Type B pancreatic cell (in vitro differentiated cells): ENCODE measurements at places on chromosomes 6 and 20.

DNA sequence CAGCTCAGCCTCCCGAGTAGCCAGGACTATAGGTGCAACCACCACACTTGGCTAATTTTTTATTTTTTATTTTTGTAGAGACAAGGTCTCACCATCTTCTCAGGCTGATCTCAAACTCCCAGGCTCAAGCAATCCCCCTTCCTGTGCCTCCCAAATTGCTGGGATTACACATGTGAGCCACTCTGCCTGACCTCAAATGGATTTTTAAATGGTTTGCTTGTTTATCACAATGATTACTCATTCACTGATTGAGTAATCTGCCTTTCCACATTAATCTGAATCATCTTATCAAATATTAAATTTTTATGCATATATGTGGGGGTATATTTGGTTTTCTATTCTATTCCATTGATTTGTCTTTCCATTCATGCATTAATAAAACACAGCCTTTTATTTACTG, 9.4 kb upstream of the KHDC1L start:
- DNase-seq, result no peak

DNA sequence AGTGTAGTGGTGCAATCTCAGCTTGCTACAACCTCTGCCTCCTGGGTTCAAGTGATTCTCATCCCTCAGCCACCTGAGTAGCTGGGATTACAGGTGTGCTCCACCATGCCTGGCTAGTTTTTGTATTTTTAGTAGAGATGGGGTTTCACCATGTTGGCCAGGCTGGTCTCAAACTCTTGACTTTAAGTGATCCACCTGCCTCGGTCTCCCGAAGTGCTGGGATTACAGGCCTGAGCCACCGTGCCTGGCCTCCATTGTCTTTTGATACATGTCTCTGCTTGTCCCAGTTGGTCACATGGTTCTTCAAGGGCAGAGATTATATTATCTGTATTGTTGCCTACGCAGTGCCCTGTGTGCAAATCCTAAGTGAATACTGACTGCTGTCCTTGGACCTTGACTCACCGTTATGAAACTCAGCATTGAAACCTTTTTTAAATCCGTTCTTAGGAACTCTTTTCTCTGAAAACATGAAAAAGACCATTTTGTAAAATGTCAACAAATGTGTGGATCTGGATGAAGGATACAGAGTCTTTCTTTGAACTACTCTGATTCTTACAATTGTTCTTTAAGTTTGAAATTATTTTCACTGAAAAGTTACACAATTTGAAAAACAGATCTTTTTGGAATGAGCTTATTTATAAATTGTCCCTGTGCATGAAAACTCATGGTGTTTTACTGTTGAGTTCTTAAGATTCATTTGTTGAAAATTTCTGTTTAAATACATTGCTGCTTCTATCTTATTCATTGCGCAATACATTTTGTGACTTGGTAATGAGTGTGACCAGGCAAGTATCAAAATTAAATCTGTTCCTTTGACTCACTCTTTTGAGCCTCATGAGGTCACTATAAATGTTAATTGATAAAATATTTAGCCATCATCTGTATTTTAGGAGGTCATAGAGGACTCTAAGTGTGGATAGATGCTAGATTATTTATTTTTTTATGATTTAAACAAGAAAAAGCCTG, 293.5 kb downstream of the UTRN start:
- DNase-seq, result no peak

GRCh38 chr6:113258771-113259170, 598.4 kb upstream of the MARCKS start:
- no peak for DNase-seq

DNA sequence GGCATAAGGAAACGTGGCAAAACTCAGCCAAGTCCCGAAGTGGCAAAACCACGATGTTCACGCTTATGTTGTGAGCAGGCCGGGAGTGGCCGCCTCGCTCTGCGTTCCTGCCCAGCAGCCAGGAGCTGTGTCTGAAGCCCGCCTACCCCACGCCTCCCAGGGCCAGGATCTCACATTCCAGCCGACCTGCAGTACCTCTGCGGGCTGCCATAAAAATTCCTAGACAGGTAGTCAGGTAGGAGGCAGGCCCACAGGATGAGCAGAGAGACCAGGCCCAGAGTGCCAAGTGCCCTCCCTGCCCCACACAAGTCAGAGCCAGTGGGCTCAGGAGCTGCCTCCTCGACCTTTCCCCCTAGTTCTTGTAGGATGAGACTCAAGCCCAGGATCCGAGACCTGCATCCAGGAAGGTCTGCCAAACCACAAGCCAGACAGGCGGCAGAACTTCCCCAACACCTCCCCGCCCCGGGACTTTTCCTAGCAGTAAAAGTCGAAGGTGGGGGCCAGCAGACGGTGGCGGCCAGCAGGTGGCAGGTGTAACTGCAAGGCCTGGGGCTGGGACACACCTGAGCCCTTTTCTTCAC, 16.7 kb downstream of the PMEPA1 start:
- no peak for DNase-seq

DNA sequence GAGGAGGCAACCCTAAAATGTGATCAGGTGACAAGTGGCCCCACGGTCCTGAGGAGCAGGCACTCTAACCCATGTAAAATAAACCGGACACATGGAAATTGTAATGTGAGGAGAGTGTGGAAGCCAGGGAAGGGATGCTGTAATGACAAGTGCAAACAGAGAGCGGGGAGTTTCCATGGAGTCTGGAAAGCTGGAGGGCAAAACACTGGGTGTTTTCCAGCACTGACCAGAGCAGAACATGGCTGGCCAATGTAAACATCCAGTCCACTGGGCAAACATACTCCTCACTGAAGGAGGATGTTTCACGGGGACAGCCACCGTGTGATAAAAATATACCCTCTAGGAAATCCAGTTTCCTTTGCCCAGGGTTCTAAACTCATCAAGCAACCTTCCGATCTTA, 219.0 kb upstream of the JARID2 start:
- DNase-seq, result no peak

DNA sequence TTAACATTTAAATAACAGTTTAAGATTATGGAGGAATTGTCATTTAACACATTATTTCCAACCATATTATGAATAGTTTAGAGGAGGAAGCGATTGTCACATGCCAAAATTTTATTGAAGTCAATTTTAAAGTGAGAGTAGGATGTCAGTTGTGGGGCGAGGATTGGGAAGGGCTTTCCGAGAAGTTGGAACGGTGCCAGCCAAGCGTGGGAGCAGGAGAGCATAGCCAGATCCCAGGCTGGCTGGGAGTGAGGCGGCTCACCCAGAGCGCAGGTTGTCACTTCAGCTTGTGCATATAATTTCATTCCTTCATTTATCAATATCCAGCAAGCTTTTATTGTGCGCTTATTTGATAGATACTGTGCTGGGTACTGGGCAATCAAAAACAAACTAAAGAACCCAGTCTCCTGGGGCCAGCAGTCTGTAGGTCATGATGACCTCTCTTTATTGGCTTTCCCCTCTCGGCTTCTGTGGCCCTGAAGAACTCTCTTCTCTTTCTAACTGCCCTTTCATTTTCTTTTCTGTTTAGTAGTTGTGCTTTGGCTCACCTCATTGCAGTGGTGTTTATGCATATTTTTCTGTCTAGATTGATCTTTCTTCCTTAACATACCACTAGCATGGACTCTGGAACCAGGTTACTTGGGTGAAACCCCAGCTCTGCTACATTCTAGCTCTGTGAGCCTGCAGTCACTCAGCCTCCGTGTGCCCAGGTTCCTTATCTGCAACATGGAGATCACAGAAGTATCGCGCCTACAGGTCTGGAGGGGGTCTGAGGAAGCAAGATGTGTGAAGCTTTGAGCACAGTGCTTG, 6.4 kb downstream of the CEP43 start:
- no peak for DNase-seq

GRCh38 chr20:48380661-48381060, 447.1 kb downstream of the PREX1 start:
- no peak for DNase-seq

GRCh38 chr6:134435814-134436280, 117.9 kb upstream of the SGK1 start:
- no peak for DNase-seq

DNA sequence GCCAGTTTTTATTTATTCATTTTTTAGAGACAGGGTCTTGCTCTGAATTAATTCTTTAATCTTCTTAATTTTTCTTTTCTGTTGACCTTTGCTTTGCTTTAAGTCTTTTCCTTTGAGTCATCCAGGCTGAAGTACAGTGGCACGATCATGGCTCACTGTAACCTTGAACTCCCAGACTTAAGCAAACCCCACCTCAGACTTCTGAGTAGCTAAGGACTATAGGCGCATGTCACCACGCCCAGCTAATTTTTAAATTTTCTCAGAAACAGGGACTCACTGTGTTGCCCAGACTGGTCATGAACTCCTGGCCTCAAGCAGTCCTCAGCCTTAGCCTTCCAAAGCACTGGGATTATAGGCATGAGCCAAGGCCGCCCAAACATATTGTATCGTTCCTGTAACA, 71.3 kb upstream of the GNRH2 start:
- DNase-seq, result no peak

GRCh38 chr6:52233975-52234823, 10.1 kb downstream of the IL17F start:
- DNase-seq, result no peak

DNA sequence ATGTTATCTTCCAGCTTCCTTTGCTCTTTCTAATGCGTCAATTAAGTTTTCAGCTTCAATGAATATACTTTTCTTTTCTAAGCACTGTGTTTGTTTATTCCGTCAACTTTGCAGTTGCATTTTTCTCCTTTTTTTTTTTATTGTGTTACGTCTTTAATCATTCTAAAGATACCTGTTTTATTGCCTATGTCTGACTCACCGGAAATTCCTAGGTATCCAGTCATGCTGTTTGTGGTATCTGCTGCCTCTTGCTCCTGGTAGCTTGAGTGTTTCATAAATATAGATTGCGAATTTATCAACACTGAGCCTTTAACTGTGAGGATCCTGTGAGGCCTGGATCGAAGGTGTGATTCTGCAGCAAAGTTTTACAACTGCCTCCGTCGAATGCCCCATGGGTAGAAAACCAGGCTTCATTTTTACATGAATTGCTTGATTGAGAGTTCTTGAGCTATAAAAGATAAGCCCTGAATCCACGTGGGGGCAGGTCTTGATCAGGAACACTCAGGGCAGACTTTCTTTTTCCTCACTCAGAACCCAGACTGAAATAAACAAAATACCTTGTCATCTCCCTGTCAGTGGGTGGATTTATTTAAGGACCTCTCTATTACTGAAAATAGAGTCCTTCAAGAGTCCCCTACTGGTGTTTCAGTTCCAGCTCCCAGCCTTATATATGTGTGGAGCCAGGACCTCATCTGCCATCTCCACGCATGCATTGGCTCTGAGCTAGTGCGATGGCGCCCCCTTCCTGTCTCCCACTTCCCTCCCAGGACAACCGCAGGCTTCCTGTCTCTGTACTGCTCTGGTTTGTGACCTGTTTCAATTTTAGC, 60.1 kb upstream of the LRRC1 start:
- no peak for DNase-seq

GRCh38 chr6:56891754-56892153, 63.2 kb upstream of the BEND6 start:
- DNase-seq, result no peak

DNA sequence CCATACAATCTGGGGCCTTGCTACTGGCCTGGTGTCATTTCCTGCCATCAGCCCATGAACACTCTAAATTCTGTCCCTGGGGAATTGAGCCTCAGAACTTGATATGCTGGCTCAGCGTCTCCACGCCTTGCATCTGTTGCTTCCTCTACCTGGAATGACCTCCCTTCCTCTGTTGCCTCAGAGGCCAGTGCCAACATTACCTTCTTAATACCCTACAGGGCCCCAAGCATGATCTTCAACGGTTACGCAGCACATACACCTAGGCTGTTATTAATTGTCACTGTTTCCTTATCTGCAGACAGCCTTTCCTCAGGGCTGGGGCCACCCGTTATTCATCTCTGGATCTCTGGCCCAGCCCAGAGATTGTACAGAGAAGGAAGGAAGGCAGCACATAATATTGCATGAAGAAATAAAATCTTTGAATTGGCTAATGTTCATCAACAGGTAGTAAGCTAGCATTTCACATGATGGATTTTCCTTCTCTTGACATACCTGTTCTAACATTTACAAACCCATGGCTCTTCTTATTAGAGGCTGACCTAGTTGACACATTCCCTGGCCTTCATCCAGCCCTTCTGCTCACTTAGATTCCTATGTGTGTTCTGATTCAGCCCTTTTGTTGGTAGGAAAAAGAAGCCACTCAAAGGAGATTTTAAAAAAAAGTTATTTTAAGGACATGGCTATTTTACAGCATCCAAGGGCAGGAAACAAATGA, 8.4 kb upstream of the RNF182 start:
- DNase-seq, result no peak

GRCh38 chr20:1757072-1757471, 99.5 kb upstream of the SIRPG start:
- DNase-seq, result no peak

GRCh38 chr6:25100288-25100687, 164.5 kb upstream of the RIPOR2 start:
- DNase-seq, result no peak

GRCh38 chr6:131813991-131814390, 6.2 kb downstream of the ENPP1 start:
- DNase-seq, result no peak

GRCh38 chr6:68675548-68675947, 40.5 kb downstream of the ADGRB3 start:
- no peak for DNase-seq

GRCh38 chr6:36029464-36029863, 1.9 kb downstream of the MAPK14 start:
- no peak for DNase-seq

DNA sequence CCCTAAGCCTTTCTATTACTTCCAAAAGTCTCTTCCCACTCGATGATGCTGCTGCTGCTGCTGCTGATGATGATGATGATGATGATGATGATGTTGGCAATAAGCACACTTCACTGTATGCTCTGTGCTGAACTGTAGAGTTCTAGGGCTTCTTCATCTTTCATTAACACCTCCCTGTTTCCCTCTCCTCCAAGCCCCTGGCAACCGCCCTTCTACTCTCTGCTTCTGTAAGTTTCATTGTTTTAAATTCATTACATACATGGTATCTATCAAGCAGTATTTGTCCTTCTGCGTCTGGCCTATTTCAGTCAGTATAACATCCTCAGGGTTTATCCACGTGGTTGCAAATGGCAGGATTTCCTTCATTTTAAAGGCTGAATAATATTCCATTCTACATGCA, 100.2 kb downstream of the THBS2 start:
- no peak for DNase-seq

DNA sequence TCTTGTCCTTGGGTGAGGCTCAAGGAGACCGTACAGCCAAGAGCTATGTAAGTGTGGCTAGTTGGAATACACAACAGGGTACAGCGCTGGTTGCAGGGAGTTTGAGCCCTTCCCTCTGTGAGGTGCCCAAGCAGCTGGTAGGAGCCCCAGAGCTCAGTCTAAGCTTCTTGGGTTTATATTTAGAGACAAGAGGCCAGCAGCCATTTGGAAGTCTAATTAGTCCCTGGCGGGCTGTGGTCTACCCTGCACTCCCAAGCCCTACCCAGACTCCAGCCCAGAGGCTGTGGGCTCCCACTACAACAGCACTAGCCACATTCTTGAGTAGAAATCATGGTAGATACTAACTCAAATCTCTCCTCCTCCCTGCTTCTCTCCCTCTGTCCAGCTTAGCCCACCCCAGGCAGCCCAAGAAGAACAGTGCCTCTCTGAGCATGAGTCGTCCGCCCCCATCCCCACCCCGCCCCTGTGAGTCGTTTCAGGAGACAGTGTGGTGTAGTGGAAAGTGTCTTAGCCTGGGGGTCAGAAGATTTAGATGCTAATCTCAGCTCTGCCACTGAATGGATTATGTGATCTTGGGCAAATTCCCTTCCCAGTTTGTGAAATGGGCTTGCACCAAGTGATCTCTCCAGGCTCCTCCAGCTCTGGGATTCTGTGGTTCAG, 37.8 kb downstream of the EIF2S2 start:
- no peak for DNase-seq

GRCh38 chr6:3343089-3343883, 84.5 kb downstream of the PSMG4 start:
- DNase-seq, result no peak

GRCh38 chr20:18688676-18689075, 100.8 kb downstream of the DTD1 start:
- no peak for DNase-seq
